ENCODE measurements at places on chromosomes 13 and 19.

DNA sequence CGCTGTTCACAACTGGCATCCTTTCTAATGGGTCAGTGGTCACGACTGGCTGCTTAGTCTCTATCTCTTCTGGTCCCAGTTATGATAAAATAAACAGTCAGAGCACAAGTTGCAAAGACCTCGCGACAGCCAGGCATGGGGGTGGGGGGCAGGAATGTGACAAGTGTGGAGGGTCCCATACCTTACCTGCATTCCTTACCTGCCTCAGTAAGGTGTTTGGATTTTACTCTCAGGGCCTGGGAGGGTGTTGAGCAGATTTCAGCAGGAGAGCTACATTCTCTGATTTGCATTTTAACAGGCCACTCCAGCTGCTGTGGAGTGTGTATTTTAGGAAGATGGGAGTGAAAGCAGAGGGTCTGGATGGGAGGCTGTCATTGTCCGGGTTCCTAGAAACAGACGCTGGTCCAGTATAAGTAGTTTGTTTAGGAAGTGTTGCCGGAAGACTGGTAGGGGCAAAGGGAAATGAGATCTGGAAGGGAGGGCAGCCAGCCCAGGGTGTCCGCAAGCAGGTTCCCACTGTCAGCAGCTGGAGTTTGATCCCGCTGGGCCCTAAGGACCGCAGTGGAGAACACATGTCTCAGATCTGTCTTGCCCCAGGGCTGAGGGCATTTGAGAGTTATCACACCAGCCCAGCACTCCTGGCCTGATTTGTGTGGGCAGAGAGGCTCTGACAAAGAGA is 920.0 kb downstream of the UQCRFS1 start:
- no peak for DNase-seq

DNA sequence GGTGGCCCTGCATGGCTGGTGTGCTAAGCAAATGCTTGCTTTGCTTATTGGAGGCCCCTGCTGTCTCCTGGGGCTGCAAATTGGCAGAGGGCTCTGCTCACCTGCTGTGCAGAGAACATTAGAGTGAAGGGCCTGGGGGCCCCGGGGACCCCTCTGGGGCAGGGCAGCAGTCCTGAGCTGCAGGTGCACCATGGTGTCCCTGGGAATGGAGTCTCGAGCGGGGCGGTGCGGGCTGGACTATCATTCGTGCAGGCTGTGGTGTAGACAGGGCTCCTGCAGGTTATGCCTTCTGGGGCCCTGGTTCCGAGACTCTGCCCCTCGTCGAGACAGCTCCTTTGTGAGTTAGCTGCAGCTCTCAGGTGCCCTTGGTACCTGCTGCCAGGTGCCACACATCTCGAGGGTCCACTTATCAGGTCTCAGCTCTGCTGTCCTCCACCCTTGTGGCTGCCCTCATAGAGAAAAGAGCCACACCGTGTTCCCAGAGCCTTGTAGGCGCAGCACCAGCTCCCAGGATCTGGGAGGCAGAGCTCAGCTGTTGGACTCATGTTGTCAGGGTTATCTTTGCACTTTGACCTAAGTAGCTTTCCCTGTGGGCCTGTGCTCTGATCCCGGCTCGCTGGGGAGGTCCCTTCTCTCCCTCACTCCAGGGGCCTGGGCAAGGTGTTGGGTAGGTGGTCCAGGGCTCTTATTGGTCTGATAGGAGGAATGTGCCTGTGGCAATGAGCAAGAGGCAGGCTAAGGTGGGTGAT is 58.0 kb upstream of the ZNF536 start:
- DNase-seq = no peak

GRCh38 chr13:34847766-34848165 is 94.3 kb upstream of the NBEA start:
- DNase-seq = no peak

- no peak for DNase-seq
These were observed 156.5 kb upstream of the TSC22D1 start for GRCh38 chr13:44732503-44733098.

- no peak for DNase-seq
These were observed 12.5 kb upstream of the CFAP97D2 start for GRCh38 chr13:114166381-114167131.

DNA sequence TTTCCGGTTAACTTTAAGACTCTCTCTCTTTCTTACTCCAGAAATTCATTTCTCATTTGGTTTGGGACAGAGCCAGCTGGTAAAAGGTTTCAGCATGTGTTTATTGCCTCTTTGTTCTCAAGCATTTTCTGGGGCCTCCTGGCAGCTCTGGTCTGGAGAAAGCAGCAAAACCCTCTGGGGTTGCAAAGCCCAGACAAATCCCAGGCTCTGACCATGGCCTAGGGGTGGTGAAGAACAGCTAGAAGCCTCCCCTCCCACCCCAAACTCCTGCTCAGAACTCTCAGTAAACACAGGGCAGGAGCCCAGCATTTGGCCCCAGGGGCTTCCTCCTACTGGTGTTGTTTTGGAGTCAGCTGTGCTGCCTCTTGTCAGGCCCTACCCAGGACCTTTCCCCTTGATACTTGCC is 124.2 kb upstream of the SERP2 start:
- DNase-seq = no peak

- DNase-seq = no peak
These were observed 138.2 kb downstream of the UGGT2 start for GRCh38 chr13:95914991-95915501.

DNA sequence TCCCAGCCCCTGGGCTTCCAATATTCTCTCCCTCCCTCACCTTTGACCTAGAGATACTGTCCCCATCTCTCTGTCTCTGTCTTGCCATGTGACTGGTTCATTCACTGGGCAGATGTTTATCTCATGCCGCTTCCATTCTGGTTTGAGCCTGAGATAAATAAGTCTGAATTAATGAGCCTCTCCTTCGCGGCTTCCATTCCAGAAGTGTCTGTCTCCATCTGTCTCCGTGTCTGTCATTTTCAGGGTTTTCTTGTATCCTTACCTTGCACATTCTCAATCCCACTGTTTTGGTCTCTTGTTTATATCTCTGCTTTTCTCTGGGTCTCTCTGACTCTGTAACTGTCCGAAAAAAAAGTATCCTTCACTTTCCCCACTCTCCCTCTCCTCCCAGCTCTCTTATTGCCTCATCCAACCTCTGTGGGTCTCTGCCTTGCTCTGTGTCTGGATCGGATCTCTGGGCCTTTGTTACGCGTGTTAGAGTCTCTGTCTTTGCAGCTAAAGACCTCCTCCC is 4.3 kb downstream of the SPHK2 start:
- no peak for DNase-seq

GRCh38 chr19:50569938-50570540 is 1.8 kb upstream of the LRRC4B start:
- DNase-seq = no peak

GRCh38 chr13:53445686-53446085 is 417.1 kb downstream of the OLFM4 start:
- DNase-seq = no peak

- no peak for DNase-seq
These were observed 15.8 kb downstream of the ACTN4 start for GRCh38 chr19:38663156-38663651.

DNA sequence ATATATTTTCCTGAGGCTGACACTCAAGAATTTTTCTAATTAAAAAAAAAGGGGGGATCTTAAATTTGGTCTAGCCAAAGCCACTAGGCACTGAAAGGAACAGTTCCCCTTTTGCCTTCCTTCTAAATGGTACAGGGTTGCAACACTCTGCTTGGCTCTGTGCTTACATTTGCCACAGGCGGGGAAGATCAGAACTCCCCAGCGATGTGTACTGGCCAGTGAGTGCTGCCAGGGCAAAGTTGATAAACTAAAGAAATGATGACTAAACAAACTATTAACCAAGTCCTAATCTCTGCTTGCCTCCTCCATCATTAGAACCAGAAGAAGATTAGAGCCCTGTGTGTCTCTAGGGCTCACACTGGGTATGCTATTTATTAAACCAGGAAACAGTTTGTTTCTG is 75.3 kb upstream of the SCEL start:
- no peak for DNase-seq

DNA sequence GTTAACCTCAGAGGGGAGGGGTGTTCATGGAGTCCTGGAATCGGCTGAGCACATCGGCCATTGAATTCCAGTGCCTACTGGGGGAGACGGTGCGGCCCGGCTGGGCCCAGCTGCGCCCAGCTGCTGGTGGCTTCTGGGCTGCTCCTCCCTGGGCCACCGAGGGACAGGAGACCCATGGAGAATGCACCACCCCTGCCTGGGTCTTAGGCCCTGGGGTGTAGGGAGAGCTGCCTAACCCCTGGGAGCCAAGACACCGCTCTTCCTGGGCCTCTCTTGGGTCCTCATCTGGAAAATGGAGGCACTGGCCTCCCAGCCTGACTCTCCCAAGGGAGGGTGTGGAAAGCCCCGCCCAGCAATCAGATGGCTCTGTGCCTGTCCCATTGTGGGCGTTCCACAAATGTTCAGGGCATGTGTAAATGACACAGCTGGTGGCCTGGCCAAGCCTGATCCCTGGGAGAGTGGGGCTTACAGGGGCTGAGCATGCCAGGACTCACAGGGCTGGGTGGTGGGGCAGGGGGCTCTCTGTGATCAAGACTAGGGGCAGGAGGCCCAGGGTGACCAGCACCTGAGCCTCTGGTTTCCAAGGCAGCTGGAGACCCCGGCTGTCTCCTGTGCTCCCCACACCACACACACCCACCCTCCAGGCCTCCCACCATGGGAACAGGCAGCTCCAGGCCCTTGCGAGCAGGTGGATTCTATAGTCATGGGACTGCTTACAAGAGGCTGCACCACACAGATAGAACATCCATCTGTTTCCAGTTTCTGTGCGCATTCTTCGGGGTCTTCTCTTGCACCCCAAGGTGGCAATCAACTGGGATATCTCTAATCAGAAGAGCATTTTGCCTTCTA is 150.9 kb downstream of the URI1 start:
- no peak for DNase-seq

GRCh38 chr13:43030548-43030947 is 7.2 kb downstream of the DNAJC15 start:
- DNase-seq = no peak

DNA sequence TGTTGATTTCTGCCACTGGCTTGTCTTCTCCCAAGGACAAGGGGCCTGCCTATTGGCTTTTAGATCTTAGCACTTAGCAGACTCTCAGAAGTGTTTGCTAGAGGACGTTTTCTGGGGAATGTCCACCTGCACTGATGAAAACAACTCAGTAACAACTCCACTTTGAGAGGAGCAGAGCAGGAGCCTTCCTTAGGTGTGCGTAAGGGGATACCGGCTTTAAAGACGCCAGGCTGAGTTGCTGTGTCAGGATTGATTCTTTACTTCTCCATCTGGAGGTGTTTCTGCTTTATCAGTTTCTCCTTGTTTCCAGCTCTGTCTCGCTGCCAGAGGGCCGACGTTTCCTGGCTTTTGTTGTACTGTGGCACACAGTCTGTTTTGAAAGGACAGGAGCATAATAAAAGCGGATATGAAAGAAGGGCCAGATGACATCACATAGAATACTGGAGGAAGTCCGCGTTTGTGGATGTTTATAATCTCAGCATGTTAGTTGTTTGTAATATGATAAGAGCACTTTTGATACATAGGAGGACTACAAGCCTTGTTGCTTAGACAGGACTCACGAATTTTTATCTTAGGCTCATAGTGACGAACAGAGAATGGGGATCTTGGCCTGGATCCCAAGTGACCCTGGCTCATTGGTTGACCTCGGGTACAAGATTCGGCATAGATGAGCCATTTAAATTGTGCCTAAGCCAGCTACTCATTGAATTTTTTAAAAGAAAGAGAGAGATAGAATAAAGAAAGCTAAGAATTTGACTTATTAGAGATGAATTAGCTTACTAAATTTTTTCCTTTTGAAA is 34.6 kb downstream of the COL4A2 start:
- no peak for DNase-seq

GRCh38 chr13:45078003-45078402 is 42.3 kb upstream of the GTF2F2 start:
- DNase-seq = no peak

DNA sequence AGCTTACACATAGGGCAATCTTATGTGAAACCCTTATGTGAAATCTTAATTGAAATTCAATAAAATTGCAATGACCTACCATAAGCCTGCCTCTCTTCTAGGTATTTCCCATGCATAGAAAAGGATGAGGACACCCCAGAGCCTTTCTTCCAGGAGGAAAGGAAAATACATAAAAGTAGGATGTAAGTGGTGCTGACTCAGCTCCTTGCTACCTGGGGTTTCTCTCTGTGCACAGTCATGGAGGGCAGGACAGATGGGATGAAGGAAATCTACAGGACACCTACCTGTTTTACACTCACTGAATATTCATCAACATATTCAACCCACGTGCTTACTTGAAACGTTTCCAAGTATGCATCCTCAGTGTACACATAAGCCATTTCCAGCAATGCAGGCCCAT is 1299.2 kb upstream of the SLC10A2 start:
- DNase-seq = no peak

GRCh38 chr19:1374250-1374577 is 9.5 kb upstream of the NDUFS7 start:
- no peak for DNase-seq

- DNase-seq = peak; percentile 26
These were observed 2.1 kb downstream of the PNMA8C start for GRCh38 chr19:46426506-46427162.

DNA sequence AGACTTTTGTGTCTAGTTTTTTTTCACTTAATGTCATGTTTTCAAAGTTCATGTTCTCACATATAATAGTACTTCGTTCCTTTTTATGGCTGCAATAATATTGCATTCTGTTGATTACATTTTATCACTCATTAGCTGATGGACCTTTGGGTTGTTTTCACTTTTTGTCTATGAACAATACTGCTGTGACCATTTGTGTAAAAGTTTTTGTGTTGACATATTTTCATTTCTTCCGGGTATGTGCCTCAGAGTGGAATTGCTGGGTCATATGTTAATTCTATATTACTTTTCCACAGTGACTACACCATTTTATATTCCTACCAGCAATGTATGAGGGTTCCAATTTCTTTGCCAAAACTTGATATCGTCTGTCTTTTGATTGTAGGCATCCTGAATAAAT is 85.8 kb upstream of the MLNR start:
- no peak for DNase-seq

- DNase-seq = peak; percentile 30
These were observed 3.1 kb downstream of the NCAN start for GRCh38 chr19:19214892-19215291.

DNA sequence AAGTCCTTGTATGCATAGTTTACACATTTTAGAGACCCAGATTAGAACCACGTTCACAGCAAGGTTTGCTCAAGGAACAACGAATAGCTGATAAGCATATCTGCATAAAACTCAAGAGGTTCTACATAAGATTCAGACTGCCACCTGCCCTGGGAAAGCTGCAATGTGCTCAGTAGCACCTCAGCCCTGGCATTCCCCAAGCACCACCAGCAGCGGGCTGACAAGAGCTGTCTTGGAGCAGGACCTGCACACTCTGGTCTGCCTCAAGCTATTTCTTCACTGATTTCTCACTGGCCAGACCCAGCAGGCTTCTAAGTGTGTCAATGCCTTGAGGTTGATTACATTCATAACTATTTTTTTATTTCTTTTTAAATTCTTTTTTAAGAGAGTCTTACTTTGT is 65.8 kb upstream of the UQCRFS1 start:
- no peak for DNase-seq
